ENCODE measurements at places on chromosomes 2 and 18.

DNA sequence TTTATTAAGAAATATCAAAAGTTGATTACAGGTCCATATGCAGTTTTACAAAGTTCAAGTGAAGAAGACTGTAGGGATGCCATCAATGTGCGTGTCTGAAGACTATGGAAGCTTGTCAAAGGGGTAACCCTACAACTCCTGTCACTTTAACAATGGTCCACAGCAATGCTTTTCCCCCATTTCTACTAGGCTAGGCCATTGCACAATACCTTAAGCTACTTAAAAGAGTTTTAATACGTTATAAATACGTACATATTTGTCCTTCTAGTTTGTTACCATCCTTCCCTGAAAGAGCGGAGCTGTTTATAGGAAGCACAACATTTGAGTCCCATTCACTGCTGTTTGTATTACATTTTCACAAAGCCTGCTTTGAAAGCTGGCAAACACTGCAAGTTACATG is 26.7 kb downstream of the CNRIP1 start:
- DNase-seq, result no peak

GRCh38 chr18:12819841-12820240 is 64.2 kb downstream of the PTPN2 start:
- DNase-seq, result peak; percentile 74

DNA sequence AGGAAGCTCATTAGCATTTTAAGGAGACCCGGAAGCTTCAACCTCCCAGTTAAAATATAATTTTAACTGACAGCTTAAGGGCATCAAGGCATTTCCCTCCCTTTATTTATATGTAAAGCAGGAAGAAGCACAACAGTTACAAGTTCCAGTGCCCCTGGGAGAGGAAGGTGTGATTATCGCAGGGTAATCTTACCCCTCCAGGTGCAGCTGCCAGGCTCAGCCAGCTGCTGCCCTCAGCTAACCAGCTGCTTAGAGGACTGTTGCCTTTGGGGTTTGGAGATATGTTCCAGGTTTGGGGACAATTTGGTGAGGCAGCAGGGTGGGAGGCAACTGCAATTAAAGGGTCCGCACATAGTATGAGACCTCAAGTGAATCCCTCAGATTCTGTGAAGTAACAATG is 55.3 kb upstream of the SETBP1 start:
- no peak for DNase-seq

DNA sequence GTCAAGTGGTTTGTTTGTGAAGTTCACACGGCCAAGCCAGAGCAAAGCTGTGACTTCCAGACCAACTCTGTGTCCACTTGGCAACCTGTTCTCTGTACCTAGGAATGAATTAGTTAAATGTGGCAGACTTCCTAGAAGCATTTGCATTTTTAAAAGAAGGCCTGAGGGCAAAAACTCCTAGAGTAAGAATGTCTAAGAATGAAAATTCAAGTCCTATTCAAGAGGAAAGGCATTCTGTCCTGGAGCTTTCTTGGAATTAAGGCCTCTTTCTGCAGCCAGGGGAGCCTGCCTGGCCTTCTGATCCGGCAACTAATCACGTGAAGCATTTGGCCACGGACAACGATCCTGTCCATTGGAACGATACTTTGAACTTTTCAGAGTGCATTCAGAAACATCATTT is 155.0 kb downstream of the SETBP1 start:
- DNase-seq, result peak; percentile 52

GRCh38 chr2:233700028-233700635 is 7.4 kb downstream of the UGT1A6 start:
- DNase-seq, result no peak

DNA sequence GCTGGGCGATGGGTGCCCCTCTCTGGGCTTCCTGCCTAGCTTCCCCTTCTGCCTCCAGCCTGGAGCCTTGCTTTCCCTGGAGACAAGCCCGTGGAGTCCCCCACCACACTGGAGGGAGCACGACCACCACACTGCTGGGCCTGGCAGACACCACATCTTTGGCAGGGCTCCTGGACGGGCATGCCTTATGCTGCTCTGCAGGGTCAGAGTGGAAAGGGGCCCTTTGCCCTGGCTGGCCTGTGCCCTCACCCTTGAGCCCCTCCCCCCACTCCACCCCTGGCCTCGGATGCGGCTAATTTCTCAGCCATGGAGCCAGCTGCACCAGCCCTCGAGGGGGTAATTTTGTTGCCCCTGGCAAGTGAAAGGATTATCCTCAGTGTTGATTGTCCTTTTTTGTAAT is 194.5 kb downstream of the LOXHD1 start:
- DNase-seq, result no peak

GRCh38 chr2:176395273-176395854 is 126.1 kb downstream of the MTX2 start:
- no peak for DNase-seq

DNA sequence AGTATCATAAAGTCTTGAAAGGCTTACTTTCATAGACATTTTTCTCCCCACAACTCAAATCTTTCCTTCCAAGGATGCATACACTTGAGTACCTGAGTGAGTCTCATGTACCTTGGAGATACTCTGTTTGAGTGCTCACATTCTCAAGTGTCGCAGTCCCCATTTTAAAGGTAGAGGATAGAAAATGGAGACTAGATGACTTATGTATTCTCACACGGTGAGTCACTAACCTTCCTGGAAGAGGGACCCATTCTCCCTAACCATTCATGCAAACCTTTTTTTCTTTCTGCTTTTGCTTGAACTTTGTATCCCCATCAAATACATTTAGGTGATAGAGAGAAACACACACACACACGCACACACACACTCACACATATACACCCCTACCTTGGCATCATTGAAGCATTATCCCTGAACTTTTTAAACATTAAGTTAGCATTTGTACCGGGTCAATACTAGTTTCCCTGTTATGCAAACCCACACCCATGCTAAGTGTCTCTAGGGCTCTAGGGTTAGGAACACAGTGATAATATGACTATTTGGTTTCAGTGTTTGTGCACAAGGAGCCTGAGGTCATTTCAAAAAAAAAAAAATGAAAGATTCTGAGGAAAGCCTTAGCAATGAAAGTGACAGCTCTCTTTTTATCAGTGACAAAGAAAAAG is 236.2 kb downstream of the IKZF2 start:
- DNase-seq, result no peak
